ENCODE measurements at places on chromosomes 13 and 19.

DNA sequence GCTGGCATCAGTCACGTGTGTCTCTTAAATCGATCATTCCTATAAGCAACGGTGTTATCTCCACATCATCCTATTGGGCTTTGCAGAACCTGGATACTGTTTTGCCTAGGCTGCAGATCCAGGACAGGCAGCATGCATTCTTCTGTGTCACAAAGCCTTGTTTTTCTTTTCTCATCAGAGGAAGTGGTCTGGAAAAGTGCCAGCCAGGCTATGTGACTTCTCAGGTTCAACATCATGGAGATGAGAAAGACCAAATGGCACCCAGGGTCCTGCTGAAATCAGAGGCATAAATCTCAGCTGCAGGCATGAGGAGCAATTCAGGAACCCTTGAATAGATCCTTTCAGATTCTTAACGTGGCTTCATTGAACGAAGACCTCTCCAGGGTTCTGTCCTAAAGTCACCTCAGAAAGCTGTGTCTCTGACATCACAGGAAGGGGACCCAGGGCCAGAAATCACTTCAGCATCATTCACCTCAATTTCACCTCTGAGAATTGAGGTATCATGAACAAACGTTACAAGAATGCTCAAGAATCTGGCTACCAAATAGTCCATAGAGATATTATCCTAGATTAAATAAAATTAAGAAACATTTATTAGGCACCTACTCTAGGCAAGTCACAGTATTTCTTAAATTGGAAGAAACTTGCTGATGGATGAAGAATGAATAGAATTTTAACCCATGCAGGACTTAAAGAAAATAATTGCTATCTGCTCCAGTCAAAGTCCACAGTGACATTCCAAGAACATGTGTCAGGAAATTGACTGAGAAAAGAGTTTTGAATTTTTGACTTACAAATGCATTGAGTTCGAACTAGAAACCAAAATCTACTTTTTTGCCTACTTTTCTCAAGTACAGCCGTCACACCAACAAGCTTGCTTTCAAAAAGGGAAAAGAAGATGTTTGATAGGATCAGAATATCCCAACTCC is 124.1 kb downstream of the COG6 start:
- DNase-seq = no peak

DNA sequence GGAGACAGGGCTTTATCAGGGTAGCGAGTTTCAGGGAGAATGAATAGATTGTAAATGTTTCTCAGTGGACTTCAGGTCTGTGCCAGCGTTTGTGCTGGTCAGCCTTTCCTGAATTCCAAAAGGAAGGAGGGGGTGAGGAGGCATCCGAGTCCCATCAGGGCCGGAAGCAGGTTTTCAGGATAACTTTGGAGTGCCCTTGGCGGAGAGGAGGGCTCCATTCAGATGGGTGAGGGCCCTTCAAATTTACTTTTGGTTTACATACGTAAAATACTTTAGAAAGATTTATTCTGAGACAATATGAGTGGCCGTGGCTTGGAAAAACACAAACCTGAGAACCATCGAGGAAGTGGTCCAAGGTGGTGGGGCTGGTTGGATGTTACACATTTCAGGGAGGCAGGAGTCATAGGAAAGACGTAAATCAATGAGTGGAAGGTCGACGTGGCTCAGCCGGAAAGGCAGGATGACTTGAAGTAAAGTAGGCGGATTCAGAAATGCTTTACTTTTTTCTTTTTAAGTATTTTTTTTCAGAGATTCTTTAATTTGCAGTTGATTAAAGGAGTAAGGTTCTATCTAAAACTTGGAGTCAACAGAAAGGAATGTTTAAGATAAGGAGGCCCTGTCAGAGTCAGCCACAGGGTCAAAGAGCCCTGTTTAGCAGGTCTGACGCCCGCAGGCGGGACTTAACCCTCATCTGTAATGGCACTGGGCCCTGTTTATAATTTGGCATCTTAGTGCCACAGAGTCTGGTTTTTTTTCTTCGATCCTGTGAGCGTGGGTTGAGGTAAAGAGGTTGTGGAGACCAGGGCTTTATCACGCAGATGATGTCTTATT is 32.8 kb downstream of the ATP11A start:
- no peak for DNase-seq

DNA sequence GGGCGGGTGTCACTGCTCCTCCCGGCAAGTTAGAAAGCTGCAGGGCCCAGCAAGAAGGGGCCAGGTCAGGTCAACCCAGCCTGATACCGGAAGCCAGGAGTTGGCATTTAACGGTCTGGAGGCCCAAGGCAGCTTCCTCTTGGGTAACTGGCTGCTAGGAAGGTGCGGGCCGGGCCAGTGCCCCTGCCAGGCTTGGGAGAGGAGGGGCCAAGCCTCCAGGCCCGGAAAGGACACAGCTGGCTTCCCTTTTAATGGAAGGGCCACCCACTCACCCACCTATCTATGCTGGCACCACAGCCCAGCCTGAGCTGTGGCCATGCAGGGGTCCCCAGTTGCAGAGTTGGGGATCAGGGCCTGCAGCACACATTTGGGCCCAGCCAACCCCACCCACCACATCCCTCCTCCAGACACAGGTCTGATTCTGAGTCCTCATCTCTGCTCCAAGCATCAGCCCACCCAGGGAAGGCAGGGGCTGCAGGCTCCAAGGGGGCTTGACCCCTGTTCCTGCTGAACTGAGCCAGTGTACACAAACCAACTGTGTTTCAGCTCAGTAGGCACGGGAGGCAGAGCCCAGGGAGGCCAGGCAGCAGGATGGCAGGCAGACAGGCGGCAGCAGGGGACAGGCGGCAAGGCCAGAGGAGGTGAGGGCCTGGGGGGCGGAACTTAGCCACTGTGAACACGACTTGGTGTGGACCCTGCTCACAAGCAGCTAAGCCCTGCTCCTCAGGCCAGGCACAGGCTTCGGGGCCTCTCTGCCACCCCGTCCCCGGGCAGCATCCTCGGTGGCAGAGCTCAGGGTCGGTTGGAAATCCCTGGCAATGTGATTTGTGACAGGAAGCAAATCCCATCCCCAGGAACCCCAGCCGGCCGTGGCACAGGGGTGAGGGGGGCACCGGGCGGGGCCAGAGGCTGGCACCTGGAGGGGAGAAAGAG is 40.8 kb downstream of the ZSWIM4 start:
- DNase-seq = peak; percentile 39

DNA sequence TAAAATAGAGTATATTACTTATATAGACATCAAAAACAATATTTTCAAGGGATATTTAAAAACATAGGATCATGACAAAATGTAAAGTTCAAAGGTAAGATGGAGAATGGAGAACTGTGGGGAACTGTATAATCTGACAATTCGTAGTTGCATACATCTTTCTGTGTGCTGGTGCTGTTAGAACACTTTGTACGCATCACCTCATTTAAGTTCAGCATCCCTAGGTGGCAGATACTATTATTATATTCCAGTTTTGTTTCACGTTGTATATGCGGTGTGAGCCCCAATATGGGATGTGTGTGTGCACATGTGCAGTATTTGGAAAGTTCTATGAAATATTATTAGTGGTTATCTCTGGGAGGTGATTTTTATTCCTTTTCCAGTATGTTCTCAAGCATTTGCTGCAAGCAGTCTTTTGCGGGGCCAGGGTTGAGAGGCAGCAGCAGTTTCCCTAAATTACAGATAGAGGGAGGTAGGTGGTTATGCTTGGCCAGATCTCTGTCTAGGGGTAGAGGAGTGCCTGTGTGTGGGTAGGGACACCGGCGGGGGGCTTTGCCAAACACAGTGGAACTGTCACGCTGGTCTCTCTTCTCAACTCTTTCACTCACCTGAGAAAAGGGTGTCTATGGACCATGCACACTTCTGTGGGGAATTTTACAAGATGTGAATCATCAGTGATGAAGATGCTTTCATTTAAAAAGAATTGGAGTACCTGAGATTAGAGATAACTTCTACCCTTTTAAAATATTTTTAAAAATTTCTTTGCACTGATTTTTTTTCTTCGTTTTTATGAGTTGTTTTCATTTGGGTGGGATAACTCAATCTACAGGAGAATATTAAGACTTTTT is 55.6 kb upstream of the ALOX5AP start:
- DNase-seq = no peak

DNA sequence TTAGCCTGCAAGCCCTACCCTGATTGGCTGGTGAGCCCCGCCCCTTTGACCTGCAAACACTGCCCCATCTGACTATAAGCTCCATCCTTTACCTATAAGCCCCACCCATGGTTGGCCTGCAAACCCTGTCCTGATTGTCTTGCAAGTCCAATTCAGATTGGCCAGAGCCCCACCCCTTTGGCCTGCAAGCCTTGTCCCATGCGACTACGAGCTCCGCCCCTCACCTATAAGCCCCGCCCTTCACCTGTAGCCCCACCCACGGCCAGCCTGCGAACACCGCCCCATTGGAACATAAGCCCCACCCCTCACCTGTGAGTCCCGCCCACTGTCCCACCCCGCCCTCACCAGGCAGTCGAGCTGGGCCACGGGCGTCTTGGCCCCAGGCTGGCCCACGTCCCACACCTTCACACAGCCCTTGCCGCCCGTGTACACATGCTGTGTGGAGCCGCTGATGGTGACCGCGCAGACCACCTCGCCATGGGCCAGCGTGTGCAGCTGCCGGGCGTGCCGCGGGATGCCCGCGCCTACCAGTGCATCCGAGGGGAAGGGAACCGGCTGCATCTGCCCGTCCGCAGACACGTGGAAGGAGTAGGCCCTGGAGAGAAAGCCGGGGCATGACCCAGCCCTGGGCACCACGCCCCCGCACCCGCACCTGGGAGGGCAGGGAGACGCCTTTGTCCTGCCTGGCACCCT is 22.9 kb downstream of the TLE2 start:
- DNase-seq = no peak

- DNase-seq = no peak
Measured at GRCh38 chr13:61531383-61532065, 115.9 kb upstream of the PCDH20 start.

GRCh38 chr19:42295831-42296525 is 6.0 kb upstream of the PRR19 start:
- DNase-seq = peak; percentile 62

DNA sequence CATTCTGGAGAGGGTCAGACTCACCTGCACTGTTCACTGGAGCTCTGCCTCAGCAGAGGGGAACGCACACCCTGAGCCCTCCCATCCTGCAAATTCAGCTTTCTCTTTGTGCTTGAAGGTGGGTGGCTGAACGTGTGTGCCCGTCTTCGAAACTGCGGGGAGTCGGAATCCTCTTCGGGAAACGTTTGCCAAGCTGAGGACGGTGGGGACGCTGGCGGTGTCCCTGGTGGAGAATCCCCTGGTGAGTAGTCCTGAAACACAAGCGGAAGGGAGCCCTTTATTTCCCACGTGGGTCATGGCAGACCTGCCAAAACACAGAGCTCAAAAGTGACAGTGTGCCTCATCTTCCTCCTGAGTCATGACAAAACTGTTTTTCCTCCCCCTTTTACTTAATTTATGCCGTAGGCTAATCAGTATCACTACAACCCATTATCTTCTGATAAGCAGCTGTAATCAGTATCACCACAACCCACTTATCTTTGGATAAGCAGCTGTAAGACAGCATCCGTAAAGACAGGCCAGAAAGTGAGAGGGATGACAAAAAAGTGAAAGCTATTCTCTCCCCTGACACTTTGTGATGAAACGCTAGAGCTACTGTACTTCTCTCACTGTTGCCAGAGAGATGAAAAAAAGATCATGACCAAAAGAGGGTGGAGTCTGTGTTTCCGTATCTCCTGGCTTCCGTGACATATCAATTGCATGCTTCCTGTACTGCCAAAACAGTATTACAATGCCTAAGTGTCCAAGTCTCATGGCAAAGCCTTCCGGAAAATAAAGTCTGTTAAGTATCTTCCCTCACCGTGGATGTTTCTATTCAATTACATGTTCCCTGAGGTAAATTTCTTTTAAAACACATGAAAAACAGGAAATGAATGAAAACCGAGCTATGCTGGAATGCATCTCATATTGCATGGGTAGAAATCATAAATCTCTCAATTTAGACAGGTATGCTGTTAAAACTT is 155.5 kb downstream of the TBC1D4 start:
- DNase-seq = no peak

DNA sequence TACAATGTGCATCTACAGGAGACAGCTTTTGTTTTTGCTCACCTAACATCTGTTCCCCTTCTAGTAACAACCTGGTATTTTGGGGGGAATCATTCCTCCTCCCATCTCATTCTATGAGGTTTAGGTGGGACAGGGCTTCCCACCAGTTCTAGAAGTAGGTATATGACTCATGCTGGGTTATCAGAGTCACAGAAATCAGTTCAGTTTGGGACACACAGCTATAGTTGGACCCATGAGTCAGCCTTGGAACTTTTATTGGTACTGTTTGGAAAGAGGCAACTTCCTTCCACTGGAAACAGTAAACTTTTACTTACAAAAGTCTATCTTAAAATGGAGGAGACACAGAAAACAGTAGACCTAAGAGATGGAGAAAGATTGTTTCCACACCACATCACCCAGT is 185.5 kb downstream of the DNAJC3 start:
- no peak for DNase-seq

- DNase-seq = no peak
Measured at GRCh38 chr19:3133793-3134116, 2.1 kb upstream of the GNA15 start.

- DNase-seq = no peak
Measured at GRCh38 chr13:72963762-72964161, 95.0 kb upstream of the KLF5 start.

DNA sequence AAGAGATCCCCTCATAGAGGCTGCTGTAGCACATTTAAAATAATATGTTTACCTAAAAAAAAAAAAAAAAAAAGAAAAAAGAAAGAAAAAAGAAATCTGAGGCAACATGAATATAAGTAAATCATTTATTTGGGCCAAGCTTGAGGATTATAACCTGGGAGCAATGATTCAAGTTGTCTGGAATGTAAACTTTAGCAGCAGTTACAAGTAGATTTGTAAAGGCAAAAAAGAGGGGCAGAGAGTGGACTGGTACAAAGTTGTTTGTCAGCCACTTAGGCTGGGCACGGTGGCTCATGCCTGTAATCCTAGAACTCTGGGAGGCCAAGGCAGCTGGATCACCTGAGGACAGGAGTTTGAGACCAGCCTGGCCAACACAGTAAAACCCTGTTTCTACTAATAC is 11.3 kb downstream of the ZNF43 start:
- DNase-seq = no peak

DNA sequence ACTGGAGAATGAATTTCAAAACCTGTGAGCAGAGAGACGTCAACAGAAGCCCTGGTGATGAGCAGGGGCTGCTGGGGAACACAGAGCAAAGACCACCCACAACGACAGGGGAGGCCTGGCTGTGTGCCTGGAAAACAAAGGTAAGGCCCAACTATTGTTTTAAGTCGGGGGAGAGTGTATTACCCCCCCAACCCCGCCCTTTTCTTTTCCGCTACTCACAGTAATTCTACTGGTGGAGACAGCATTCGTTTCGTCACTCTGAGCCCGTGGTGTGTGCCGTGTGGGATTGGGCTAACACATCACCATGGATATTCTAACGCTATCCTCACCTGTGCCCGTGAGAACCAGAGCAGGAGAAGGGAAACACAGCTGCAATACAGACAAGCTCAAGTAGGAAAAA is 18.6 kb upstream of the ADPRHL1 start:
- no peak for DNase-seq
